Naive thymus-derived CD8-positive, alpha-beta T cell (primary cell): ENCODE measurements at places on chromosomes 1 and 21.

- no peak for DNase-seq
Observed at GRCh38 chr1:53279296-53280200, 41.2 kb upstream of the MAGOH start.

GRCh38 chr1:209815490-209815889, 9.5 kb upstream of the IRF6 start:
- DNase-seq = no peak

- DNase-seq = no peak
Observed at GRCh38 chr1:60133848-60134247, 60.3 kb upstream of the C1orf87 start.

GRCh38 chr21:14520535-14520934, 25.6 kb downstream of the SAMSN1 start:
- DNase-seq = no peak

GRCh38 chr21:41561701-41562100, 53.7 kb upstream of the TMPRSS2 start:
- DNase-seq = no peak

DNA sequence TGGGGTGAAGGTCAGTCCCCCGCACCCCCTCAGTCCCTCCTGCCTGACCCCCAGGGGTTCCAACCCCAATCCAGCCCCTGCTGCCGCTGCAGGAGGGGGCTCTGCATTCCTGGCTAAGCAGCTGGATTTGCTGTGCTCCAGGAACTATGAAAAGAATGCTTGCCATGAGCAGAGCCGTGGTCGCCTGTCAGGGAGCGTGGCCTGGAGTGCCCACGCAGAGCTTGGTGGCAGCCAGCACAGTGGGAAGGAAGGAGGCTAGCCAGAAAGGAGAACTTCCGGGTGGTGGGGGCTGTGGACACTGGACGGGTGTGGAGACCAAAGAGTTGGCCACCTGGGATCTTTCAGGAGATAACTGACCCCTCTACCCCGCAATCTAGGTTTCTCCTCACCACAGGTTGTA, 5.6 kb downstream of the COL8A2 start:
- no peak for DNase-seq

DNA sequence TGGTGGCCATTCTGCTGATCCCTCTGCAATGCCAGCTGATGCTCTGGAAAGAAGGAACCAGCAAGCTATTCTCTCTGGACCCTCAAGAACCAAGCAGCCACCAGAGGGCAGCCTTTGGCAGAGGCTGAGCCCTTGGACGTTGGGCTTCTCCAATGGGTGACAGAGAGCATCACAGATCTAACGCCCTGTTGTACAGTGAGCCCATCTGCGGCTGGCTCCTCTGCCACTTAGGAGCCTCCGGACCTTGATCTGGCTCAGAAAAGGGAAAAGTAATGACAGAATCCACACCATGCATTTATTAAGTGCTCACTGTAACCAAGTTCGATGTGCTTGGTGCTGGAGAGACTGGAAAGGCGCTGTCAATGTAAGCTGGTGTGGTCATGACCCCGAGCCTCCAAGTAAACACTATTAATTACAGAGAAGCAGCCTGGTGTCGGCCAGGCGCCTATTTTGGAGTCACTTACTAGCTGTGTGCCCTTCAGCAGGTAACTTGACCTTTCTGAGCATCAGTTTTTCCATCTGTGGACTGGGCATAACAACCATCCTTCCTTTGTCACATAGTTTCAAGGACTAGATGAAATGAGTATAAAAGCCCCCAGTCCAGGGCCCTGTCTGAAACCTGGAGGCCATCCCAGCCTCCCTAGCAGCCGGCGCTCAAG, 34.9 kb downstream of the ECE1 start:
- DNase-seq = peak; percentile 68

GRCh38 chr1:81330521-81330920, 470.2 kb upstream of the ADGRL2 start:
- DNase-seq = no peak

DNA sequence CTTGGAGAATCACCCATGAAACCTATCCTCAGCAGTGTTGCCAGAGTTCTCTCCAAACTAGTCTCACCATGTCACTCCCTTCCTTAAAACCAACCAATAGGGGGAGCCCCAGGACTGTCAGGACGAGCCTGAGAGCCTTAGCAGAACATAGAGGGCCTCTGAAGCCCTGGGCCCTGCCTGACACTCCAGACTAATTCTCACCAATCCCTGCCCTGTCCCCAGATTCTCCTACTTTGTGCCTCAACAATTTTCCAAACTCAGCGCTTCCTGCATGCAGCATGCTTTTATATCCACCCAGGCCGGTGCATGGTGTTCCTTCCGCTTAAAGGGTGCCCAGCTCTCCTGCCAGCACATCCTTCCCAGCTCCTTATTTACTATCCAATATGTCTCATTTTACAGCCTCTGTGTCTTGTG, 42.7 kb downstream of the HSD3B1 start:
- DNase-seq = no peak

- no peak for DNase-seq
Observed at GRCh38 chr1:156263288-156263655, 15.4 kb upstream of the PAQR6 start.

DNA sequence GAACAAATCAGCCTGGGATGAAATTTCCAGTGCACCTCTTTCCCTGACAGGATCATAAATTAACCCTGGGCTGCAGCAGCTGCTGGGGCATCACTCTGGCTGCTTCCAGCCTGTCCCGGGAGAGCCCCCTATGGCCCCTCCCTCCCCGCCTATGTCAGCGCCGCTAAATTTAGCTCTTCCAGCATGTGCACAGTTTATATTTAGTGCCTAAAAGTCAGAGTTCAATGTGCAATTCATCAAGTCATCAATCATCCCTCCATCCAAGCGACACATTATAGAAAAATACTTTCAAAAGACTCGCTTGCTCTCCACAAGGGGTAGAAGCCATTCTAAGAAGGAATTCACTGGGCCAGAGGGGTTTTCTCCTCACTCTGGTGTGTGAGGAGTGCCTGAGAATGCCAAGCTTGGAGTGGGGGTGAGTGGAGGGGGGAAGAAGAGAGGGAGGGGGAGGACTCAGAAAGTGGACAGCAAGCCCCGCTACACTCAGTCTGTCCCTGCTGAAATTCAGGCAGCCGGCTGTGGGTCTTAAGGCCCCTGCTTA, 37.4 kb downstream of the XCL1 start:
- DNase-seq = no peak

- DNase-seq = no peak
Observed at GRCh38 chr1:182315167-182315556, 76.4 kb downstream of the GLUL start.

GRCh38 chr1:240474133-240474614, 137.8 kb downstream of the GREM2 start:
- DNase-seq = no peak

DNA sequence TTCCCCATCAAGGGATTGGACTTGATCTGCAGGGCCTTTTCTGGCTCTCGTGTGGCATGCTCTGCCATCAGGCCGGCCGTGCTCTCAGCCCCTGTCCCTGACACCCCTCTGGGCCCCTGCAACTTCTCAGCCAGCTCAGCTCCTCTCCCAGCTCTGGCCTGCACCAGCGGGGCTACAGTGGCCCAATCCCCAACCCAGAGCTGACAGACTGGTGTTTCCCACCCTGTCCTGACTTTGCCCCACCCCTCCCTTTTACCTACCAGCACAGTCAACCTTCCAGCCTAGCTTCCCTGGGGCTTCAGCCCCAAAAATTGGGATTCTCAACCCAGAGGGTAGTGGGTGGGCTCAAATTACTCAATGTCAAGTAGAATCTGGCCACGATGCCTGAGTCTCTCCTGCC, 149.3 kb downstream of the SYF2 start:
- DNase-seq = no peak

- DNase-seq = no peak
Observed at GRCh38 chr1:180165509-180166435, 11.1 kb downstream of the QSOX1 start.

GRCh38 chr1:71509051-71509595, 428.3 kb upstream of the ZRANB2 start:
- DNase-seq = no peak

- DNase-seq = no peak
Observed at GRCh38 chr1:6278263-6278662, 17.4 kb upstream of the GPR153 start.

- no peak for DNase-seq
Observed at GRCh38 chr1:91697416-91697815, 188.5 kb downstream of the TGFBR3 start.

DNA sequence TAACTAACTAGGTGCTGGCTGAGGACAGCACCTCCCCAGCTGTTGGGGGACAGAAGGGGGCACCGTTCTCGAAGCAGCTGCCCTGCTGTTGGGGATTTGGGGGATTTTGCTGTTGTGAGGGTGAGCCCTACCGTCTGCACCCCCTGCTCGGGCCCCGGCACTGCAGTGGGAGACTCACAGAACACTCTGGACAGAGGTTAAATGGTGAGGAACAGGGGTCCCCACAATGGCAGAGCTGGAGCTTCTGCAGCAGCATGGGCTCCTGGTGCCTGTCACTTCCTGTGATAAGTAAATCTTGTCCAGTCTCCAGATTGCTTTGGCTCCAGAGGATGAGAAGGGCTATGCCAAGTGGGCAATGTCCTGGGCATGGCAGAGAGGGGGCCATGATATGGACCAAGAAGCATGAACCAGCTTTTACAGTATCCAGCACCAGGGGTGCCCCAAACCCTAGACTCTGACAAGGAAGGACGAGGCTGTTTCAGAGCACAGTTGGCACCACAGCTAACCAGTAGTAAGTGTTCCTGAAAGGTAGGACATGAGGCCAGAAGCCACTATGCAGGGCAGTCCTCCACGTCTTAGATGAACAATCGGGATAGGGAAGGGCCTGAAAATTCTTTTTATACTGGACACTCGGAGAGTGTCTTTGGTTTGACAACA, 365.1 kb upstream of the VAMP3 start:
- no peak for DNase-seq

- DNase-seq = no peak
Observed at GRCh38 chr1:85339656-85340399, 63.4 kb upstream of the BCL10 start.

DNA sequence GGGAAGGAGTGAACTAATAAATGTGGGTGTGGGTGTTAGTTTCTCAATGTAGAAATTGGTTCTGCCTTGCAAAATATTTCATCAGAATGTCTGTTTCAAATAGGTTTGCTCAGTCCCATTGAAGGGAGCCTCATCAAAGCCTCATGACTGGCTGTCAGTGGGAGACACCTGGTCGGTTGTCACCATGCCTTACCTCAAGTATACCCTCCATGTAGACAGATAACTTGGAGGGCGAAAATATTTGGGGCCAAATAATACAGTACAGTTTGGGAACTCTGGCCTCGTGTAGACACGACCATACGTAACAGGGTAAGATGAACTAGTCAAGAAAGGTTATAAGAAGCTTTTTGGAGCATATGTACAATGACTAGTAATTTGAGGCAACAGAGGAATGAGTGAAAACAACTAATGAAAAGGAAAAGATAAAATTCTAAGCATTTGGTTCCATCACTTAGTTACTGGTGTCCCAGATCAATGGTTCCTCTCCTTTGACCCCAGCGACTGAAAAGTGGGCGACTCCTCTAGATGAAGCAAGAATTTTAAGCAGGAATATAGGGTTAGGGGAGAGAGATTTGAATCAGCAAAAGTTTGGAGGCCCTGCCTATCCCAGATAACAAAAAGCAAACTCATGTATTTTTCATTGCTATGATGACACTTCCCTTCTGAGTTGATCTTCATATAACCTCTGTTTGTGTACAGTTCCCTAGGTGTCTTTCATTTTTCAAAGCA, 163.9 kb downstream of the LRRC40 start:
- DNase-seq = no peak

DNA sequence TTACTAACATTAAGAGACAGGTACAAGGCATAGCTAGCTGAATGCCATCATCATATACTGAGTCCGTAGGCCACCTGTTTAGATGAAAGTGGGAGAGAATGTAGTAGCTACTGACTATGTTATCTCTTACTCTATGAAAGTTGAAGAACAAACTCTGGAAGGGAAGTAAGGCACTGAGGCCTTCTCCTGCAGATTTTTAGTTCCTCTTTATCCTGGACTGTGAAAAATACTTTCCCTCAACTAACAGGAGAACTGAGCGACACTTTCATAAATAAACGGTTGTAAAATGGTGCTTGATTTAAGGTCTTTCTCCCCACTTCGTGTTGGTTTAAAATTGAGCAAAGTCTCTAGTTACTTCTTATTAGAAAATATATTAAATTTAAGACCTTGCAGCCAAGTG, 101.9 kb downstream of the FNBP1L start:
- DNase-seq = no peak

DNA sequence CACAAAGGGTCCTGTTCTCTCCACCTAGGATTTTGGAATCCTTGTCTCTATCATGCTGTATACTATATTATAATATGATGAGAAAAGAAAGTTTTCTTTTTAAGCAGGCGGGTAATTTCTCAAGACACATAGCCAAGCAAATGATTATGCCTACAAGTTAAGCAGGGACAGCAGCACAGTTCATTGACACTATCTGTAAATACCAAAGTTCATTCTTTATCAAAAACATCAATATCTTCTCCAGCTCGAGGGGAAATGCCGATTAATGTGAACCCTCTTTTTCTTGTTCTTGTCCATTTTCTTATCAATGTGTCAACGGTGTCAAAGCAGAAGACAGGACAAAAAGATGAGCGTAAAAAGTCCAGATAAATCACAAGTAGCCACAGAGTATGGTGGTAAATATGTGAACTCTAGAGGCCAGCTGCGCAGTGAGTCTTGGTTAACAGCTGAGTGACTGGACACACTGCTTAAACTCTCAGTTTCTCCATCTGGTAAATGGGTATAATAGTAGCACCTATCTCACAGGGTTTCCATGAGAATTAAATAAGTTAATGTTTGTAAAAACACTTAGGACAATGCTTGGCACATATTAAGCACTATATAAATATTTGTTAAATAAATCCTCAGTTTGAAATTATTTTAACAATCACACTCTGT, 30.9 kb downstream of the LPAR3 start:
- DNase-seq = no peak

GRCh38 chr1:30032302-30032701, 691.1 kb downstream of the MATN1 start:
- no peak for DNase-seq

DNA sequence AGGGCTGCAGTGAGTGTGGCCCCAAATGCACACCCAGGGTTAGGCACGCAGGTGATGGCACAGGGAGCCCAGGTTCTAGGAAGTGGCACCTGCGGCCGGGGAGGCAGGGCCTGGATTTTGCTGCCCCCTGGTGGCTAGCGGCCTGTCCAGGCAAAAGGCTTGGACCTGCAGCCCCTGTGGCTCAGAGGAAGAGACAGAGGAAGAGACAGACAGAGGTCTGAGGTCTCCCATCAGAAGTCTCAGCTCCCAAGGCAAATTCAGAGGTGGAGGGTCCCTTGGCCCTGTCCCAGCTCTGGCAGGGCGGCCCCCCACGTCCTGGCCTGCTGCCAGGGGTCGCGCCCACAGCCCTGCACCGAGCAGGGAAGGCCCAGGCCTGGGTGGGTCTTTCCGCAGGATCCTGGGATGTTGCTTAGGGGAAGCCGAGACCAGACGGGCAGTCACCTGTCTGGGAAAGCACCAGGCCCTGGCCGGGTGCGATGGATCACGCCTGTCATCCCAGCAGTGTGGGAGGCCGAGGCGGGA, 8.0 kb upstream of the TNFRSF14 start:
- DNase-seq = peak; percentile 80
